ENCODE measurements at places on chromosomes 12 and 14.

GRCh38 chr14:94056579-94057308, 24.3 kb downstream of the DDX24 start:
- DNase-seq, result no peak

- no peak for DNase-seq
These were observed 77.3 kb downstream of the SNAPC1 start for GRCh38 chr14:61839507-61839906.

GRCh38 chr12:6871052-6871957, 1.8 kb downstream of the SPSB2 start:
- DNase-seq, result no peak

DNA sequence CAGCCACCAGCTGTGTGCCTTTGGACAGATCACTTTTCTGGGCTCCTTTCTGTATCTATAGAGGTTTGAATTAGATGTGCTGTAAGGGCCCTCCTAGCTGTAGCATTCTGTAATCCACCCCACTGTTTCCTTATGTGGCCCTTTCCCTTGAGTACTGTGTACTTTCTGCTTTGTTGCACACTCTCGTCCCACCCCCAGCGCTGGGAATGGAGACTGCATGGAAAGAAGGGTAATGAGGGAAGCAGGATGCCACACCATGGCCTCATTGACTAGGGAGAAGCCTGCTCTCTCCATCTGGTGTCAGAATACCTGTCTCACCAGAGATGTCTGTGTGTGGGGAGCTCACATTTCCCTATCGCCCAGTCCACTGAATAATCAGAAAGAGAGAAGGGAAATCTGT, 13.6 kb upstream of the GALNT16 start:
- no peak for DNase-seq

DNA sequence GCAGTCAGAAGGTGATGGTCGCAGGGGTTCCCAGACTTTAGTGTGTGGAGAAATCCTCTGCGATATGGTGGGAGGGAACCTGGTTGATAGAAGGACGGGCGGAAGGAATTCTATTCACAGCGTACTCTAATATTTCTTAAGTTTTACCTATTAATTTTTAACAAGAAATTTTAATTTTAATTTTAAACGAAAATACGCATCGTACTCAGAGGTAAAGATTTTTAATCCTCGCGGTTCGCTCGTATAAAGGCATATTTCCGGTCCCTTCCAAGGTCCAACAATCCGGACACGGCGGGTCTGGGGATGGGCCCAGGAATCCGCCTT, 338 bp upstream of the SLC48A1 start:
- no peak for DNase-seq

DNA sequence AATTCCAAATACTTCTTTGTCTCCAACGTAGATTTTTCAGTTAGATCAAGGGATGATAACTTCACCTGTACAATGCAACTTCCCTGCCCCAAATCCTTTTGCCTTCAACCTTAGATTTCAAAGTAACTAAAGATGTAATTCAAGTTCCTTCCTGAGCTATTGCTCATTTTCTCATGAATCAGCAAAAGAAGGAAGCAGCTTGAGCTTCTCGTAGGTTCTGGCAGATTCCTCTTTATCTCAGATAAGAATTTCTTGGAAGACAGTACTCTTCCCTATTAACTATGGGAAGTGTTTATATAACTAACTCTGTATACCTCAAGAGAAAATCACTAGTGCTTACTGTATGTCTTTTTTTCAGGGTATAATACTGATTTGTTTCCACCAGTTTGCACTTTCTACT, 203.8 kb downstream of the RASSF9 start:
- no peak for DNase-seq

Data from fibroblast of the conjunctiva (primary cell).